ENCODE measurements at places on chromosomes 1 and 21.
A peak's percentile ranks its signal among the peaks of the same experiment; 100 is the strongest.

- no peak for DNase-seq
These were observed 6.1 kb downstream of the C1orf159 start for GRCh38 chr1:1109743-1110142.

DNA sequence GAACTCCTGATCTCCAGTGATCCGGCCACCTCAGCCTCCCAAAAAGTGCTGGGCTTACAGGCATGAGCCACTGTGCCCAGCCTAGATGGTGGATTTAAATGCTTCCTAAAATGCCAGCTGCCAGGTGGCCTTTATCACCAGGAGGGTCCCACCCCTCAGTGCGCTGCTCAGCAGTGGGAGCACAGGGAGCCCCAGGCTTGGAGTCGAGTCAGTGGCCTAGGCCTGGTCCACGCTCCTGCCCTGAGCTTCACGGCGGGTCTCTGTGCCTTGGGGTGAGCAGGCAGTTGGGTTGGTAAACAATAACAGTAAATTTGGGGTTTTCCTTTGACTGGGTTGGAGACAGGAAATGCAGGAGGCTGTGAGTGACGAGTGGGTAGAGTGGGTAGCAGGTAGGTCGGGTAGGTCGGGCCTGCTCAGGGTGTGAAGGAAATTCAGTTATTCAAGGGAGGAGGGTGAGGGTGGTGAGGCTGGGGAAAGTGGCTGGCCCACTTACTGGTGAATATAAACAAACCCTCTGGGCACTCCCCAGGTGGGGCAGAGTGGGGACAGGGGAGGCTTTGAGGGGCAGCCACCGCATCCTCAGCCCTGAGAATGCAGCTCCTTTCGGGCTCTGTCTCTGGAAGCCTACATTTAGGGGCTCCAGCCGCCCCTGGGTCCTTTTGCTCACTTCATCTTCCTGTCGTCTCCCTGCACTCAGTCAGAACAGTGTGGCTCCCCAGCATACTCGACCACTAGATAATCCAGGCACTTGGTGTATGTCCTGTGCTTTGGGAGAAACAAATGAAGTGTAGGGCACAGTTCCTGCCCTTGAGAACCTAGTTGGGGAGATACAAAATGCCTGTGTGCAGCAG is 33.5 kb upstream of the IL19 start:
- no peak for DNase-seq

DNA sequence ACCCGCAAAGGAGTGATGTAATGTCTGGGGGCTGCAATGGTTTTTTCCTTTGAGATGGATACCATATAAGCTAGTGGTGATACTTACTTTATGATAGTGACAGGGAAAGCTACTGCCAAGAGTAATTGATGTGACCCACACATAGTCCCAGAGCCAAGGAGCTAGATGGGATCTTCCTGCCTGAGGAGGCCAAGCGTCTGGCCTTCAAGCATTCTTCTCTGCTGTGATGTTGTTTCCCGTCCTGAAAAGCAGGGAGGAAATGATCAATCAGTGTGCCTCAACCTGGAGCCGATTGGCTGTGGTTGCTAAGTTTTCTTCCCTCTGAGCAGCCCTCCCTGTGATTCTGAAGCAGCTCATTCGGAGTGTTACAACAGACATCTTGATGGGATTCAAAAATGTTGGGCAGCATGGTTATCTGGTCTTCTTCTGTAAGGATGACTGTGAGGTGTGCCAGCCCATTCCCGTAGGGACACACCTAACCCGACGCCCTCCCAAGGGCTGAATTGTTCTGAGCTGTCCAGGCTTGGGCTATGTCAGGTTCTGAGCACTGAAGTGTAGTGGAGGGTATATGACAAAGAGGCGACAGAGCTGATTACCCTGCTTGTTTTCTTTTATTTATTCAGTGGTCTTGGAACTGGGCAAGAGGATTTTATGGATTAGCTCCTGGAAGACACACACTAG is 56.7 kb downstream of the UCK2 start:
- DNase-seq: no peak

DNA sequence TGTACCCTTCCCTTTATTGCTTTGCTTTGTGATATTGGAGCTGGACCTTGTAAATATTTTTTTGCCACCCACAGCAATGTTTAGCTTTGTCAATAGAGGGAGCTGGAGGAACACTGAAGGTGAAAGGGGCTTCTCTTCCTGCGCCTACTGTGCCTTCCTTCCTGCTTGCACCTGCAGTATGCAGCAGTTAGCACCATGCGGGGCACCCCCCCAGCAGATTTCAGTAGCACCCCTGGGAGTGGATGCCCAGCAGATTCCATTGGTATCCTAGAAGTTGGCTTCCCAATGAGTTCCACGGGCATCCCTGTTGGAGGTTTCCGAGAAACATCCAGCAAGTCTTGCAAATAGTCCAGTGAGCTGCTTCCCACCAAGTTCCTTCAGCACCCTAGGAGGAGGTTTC is 25.6 kb downstream of the S100A10 start:
- no peak for DNase-seq

- peak; percentile 6 for DNase-seq
These were observed 27.7 kb downstream of the CR1L start for GRCh38 chr1:207672522-207673130.

GRCh38 chr21:41250519-41250918 is 66.1 kb upstream of the FAM3B start:
- DNase-seq: peak; percentile 76

DNA sequence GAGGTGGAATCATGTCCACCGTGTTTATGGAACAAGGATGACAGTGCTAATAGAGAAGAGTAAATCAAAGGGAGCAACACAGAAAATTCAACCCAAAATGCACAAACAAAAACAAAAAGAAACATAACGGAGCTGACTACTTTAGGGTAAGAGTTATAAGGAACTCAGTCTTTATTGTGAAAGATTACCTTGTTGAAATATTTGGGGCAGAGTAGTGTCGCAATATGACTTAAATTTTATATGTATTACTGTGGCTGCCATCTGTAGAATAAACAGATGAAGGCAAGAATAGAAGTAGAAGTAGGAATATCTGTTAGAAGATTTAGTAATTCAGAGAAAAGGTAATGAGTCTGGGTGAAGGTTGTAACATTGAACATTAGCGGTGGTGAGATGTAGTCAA is 913.9 kb downstream of the BRINP3 start:
- DNase-seq: no peak

GRCh38 chr1:119702384-119702783 is 9.3 kb upstream of the PHGDH start:
- DNase-seq: peak; percentile 46

DNA sequence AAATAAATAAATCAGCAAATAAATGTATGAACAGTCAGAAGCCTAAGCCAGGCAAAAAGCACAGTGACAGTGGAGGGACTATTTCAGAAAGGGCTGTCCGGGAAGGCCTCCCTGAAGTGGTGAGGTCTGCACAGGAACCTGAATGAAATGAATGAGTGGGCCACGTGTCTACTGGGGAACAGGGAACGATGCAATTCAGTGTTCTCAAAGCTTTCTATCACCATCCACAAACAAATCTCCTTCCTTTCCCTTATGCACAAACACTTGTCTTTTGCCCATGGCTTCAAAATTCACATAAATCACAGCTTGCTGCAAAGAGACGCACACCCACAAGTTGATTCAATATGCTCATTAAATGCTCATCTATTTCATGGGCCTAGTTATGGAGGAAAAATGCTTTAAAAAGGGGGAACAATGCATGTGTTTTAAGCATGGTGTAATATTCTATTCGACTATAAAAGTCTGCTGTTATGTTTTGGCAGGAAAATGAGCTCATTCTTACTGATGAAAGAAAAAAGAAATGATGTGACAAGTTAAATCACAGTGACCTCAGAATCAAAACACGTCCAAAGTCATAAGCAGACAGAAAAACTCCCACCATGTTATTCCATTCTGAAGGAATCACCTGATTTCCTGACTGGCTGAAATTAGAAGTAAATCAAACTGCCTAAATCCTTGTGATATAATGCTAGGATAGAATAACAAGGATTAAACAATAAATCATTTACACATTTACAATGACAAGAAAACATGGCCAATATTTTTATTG is 21.6 kb downstream of the URB1 start:
- no peak for DNase-seq

- DNase-seq: no peak
These were observed 57.9 kb downstream of the SLC37A1 start for GRCh38 chr21:42571391-42572150.

- no peak for DNase-seq
These were observed 22.1 kb upstream of the GBP2 start for GRCh38 chr1:89147678-89148658.

GRCh38 chr1:221987860-221988520 is 246.1 kb upstream of the DUSP10 start:
- peak; percentile 90 for DNase-seq

- peak; percentile 87 for DNase-seq
These were observed 2.8 kb upstream of the EFHD2 start for GRCh38 chr1:15406614-15407559.

GRCh38 chr21:42646076-42646825 is 7.2 kb upstream of the PDE9A start:
- no peak for DNase-seq

GRCh38 chr21:29403922-29404538 is 105.3 kb downstream of the BACH1 start:
- DNase-seq: no peak

DNA sequence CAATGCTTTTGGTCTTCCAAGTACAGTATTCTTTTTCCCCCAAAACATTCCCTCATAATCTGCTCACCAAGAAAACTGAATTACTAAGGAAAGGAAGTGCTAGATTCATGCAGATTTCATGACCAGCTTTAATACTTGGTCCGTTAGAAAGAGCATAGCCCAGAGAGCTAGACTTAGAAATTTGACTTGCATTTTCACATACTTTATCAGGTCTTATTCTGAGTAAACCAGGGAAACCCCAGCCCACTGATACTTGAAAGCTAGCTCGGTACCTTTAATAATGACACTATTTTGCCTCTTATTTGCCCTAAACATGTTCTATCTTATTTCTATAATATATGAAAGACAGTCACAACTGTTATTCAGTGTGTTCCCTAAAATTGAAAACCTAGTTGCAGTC is 204.5 kb downstream of the TTLL7 start:
- no peak for DNase-seq

GRCh38 chr1:175162955-175163354 is 29.6 kb downstream of the KIAA0040 start:
- DNase-seq: no peak

DNA sequence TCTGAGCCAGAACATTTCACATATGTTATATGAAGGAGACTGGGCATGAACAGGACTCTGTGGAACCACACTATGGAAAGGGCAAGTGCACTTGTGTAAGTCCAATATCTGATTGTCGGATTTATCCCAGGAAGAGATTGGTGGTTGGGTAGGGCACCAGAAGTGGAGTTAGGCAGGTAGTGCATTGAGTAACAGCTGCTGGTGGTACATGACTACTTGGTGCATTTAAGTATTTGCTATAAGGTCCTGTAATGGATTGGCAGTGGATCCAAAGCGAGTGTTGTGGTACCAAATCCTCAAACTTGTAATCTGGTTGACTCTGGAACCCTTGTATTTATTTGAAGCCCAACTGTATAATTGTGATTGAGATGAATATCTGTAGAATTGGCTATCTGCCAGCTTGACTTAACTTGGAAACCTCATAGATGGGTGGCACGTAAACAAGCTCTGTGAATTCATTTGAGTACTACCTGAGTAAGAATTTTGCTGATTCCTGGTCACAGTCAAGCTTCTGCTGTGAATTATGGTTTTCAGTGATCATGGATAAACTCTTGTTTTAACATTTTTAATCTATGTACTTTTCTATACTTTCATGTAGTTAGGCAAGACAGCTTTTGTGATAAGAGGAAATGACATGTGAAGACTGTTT is 21.1 kb downstream of the UBAP2L start:
- DNase-seq: no peak

GRCh38 chr1:150138044-150138443 is 11.7 kb upstream of the PLEKHO1 start:
- DNase-seq: no peak

- DNase-seq: no peak
These were observed 94.3 kb downstream of the RIPK4 start for GRCh38 chr21:41672543-41672915.

DNA sequence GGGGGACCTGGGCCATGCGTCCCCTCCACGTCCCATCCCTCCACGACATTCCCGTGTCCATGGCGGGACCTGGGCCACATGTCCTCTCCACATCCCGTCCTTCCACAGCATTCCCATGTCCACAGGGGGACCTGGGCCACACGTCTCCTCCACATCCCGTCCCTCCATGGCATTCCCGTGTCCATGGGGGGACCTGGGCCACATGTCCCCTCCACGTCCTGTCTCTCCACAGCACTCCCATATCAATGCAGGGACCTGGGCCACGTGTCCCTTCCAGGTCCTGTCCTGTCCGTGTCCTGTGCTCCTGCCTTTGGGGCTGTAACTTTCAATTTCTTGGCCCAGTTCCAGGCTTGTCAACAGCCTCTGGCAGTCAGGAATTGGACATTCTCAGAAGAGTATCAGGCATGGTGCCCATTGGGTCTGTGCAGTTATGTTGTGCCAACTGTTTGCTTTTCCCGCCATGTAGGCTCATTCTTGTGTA is 47.1 kb downstream of the WNT9A start:
- DNase-seq: no peak

DNA sequence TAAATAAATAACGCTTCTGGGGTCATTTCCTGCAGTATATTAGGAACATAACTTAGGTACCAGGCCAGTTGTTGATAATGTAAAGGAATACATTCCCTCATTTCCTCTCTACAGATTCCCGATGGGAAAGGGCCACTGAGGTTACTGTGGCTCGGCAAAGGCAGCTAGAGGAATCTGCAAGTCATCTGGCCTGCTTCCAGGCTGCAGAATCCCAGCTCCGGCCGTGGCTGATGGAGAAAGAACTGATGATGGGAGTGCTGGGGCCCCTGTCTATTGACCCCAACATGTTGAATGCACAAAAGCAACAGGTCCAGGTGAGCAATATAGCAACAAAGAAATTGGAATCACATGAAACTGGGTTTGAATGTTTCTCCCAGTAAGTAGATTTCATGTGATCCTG is 109.6 kb upstream of the BMP8A start:
- peak; percentile 58 for DNase-seq

DNA sequence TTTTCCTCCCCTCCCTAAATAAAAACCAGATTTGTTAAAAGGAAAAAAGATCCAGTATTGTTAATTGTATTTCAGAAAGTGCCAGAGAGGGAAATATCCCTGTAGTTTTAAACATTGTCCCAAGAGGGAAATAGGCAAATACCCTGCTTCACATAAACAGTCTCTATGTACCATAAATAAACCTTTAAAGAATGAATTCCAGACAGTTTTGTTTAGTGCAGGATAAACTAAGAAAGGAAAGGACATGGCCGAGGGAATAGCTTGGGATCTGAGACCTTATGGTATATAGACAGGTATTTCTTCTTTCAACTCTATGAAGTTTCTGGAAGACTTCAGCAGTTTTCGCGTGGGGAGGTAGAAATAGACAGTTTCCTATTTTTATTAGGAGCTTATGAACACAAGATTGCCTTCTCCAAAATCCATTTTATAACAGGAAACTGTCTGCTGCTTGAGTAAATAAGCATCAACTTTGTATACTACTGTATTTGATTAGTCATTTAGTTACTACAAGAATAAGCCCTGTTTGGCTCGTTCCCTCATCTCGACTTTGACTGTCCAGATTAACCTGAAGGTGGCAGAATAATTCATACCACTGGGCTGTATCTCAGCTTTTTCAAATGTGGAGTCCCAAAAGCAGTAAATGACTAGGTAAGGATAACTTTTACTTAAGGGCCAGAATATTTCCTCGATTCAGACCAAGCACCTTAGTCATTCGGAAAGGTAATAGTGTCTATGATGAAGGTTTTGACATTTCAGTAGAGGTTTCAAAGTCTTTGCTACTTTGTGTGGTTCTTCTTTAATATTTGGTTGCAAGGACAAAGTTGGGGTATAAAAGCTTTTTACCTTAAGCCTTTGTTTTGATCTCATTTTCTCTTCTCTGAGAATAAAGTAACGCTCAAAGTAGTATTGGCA is 177.5 kb downstream of the VPS13D start:
- peak; percentile 57 for DNase-seq

GRCh38 chr1:37472994-37473393 is 1.4 kb upstream of the ZC3H12A start:
- no peak for DNase-seq
